ENCODE measurements at places on chromosomes 5 and 9.

DNA sequence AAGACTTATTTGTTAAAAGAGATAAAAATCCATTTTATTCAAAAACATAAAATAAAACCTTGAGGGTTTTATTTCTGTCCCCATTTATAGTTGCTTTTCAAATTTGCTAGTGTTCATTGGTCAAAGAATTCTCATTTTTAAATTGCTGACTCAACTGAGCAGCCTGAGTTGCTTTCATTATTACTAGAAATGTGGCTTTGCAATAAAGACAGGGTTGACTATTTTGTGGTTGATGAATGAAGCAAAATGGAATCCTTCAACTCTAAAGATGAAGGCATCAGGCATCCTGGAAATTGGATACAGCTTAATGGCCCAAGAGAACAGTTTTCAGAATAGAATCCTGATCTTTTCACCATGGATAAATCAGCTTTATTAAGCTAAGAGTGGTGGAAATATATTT is 23.9 kb upstream of the PPP3R2 start:
- no peak for DNase-seq

GRCh38 chr5:127810017-127810416 is 106.8 kb downstream of the CCDC192 start:
- DNase-seq: no peak

- no peak for DNase-seq
These were observed 4.9 kb downstream of the SUSD1 start for GRCh38 chr9:112170235-112170634.

GRCh38 chr5:56316299-56316994 is 83.3 kb upstream of the ANKRD55 start:
- no peak for DNase-seq

GRCh38 chr5:145473042-145473642 is 362.0 kb downstream of the PRELID2 start:
- DNase-seq: no peak

DNA sequence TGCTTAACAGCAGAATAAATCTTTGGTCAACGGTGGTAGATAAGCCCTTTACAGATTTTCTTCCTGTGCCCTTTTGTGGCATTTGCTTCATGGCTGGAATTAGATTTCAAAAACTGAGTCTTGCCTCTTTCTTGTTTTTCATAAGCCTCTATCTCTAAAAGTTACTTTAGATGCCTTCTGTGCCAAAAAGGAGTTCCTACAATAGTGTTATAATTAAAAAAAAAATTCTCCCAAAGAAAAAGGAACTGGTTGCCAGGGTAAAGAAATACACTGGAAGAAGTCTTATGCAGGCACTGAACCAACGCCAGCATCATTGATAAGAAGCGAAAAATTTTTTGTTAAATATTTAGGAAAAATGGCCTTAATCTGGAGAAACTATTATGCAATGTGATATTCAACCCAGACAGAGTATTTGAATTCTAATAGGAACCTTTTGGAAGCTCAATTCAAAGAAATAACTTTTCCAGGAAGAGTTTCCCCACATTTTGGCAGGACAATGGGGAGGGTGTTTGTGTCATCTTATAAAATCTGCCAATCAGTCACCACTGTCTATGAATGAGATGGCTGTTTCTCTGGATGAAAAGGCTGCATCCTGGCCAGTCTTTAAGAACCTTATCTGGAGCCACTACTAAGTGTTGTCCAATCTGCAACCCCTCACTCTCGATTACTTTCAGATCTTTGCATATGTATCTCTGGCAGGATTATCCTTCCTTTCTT is 608.1 kb downstream of the PDE4D start:
- DNase-seq: no peak

Data from NK-92 treated with Interleukin-12 subunit alpha and Interleukin-12 subunit beta, amount 100 ng/mL, for 24 hours (cell line).